Putamen (tissue), 1 donor: ENCODE measurements at places on chromosomes 2 and 18.

DNA sequence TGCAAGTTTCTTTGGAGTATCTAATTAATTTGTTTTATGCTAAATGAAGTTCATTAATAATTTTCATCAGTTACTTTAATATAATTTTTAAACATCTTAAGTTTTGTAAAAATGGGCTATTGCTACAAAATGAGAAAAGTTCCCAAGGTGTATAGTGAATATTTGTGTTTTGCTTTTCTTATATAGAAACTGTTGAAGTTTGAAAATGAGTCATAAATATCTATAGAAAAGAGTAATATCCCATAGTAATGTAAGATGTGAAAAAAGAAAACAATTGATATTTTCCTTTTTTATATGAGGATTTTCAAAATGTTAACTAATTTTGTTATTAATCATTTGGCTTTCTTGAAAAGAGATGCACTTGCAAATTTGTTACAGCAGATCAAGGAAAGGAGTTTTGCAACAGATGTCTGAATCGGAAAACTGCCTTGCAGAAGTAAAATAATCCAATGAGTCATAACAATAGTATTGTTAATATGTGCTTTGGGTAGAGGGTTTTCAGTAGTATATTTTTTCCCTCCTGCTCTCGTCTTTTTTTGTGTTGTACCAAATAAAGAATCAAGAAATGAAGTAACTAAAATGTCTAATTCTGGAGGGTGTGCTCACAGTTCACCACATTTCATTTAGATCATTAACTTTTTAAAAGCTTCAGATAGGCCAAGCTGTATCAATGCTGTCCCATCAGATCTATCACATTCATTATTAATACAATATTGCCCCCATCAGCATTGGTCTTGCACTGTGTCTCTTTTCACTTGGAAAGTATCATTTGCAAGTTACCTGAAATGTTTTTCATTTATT, 15.5 kb downstream of the DUSP19 start:
- DNase-seq = no peak

- DNase-seq = no peak
Observed at GRCh38 chr2:232354069-232354468, 24.5 kb upstream of the ALPP start.

- no peak for DNase-seq
Observed at GRCh38 chr2:219642069-219642454, 14.6 kb downstream of the SLC4A3 start.

DNA sequence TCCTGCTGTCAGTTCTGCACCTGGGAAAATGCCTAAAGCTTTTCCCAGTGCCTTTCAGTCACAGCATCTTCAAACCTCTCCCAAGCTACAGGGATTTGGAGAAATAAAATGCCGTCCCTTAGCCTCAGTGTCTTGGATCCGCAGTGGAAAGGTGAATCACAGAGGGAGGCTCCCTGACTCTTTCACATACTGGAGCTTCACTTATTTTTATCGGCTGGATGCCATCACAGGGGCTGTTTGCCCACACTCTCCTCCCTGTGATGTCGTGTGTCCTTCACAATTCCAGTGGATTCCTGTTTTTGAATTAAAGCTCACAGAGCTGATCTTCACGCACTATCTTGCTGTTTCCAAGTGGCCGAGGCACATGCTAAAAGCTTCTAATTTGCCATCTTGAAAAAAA, 1303.1 kb upstream of the DDX18 start:
- DNase-seq = no peak

DNA sequence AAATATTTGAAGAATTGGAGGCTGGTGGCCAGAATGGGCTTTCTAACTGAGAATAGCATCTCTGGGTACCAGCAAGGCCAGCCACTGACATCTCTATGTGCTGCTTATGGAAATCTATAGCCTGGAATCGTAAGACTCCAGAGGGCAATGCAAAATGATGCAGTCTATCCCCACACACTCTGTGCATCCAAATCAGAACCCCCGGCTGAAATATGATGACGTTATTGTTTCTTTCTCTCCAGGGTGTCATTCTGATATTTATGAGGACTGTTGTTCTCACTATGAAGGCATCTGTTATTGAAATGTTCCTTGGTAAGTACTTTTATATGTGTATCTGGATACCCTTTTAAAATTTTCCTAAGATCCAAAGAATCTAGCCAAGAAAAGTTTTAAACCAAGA, 19.6 kb downstream of the VIT start:
- no peak for DNase-seq

- DNase-seq = no peak
Observed at GRCh38 chr2:118010473-118010872, 3.4 kb downstream of the CCDC93 start.

GRCh38 chr2:180694445-180695421, 285.7 kb upstream of the UBE2E3 start:
- DNase-seq = no peak

DNA sequence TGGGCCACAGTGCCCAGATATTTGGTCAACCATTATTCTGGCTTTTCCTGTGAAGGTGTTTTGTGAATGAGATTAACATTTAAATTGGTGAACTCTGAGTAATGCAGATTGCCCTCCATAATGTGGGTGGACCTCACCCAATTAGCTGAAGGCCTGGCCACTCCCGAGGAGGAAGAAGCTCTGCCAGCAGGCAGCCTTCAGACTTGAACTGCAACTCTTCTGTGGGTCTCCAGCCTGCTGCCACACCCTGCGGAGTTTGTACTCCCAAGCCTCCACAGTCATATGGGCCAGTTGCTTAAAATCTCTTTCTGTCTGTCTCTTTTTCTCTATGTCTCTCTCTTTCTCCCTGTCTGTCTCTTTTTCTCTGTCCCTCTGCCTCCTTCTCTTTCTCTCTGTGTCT, 262.7 kb downstream of the MYCN start:
- no peak for DNase-seq

GRCh38 chr18:25240420-25240770, 111.6 kb downstream of the ZNF521 start:
- DNase-seq = no peak

- DNase-seq = no peak
Observed at GRCh38 chr2:232483311-232483922, 4.2 kb downstream of the ECEL1 start.

DNA sequence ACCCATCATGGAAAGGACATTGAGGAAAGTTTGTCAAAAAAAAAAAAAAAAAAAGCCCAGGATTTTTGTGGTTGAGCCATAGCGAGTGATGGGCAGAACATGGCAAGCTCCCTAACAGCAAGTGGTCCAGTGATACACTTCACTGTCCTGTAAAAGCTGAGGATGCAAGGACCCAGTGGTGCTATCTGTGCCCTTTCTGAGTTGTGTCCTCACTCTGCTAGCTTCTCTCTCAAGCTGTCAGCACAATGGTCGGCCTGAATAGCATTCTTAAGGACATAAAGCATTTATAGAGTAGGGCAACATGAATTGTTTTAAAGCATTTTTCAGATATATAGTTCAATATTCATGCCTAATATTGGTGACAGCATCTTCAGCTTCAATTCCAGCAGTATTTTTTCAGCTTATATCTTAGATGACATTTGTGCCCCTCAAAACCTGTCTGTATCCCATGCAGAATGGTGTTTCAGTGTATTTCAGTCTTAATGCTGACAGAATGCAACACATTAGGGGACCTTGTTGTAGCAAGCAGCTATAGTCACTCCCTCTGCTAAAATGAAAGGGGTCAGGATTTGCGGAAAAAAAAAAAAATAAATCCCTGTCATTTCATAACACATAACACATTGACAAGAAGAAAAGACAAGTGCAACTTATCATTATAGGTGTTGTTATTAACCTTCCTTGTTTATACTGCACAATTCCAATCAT, 496.7 kb downstream of the THSD7B start:
- no peak for DNase-seq

GRCh38 chr2:162840598-162841246, 2.2 kb upstream of the KCNH7 start:
- DNase-seq = peak; percentile 35

DNA sequence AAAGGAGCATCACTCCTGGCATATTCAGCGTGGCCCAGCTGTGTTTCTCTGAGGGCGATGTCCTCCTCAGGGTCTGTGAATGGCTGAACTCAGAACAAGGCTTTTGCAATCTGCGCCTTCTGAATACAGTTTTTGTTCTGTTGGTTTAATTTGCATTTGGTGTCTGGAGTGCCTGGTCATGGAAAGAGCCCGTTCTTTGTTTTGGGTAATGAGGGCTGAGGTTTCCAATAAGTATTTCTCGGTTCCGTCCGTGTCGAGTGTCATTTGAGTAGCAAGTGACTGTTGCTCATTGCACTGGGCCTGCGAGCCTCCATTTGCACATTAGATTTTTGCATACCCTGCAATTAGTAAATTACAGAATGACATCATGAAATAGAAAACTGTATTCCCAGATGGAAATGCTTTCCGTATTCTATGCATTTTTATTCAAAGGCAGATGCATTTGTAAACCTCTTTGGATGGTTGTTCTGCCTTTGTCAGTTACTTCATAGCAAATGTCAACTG, 57.3 kb downstream of the NEDD4L start:
- DNase-seq = peak; percentile 96

- no peak for DNase-seq
Observed at GRCh38 chr2:195677290-195677689, 20.3 kb downstream of the SLC39A10 start.

GRCh38 chr18:41165625-41166024, 789.4 kb upstream of the PIK3C3 start:
- DNase-seq = no peak

DNA sequence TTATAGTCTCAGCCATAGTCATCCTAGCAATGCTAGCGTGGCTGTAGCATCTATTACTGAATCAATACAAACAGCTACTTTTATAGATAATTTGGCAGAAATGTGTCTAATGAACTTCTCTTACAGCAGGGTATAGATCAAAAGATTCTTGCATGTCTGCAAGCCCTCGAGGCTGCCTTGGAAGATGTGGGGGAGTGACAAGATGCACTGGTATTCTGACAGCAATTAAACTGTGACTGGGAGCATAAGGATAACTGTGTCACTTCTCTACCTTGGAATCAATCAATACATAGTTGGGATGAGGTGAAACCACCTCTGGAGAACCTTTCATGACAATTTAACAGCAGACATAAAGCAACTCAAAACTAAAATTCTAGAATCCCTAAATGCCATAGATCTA, 59.3 kb upstream of the MYO3B start:
- peak; percentile 63 for DNase-seq

GRCh38 chr18:34707670-34708069, 2.4 kb upstream of the DTNA start:
- DNase-seq = peak; percentile 64

- DNase-seq = no peak
Observed at GRCh38 chr18:62828091-62828640, 112.8 kb downstream of the PHLPP1 start.

- no peak for DNase-seq
Observed at GRCh38 chr2:239272626-239273025, 128.2 kb downstream of the HDAC4 start.

GRCh38 chr2:68366083-68366560, 1.0 kb downstream of the PLEK start:
- no peak for DNase-seq

GRCh38 chr2:6919901-6920742, 2.9 kb downstream of the RNF144A start:
- DNase-seq = no peak

DNA sequence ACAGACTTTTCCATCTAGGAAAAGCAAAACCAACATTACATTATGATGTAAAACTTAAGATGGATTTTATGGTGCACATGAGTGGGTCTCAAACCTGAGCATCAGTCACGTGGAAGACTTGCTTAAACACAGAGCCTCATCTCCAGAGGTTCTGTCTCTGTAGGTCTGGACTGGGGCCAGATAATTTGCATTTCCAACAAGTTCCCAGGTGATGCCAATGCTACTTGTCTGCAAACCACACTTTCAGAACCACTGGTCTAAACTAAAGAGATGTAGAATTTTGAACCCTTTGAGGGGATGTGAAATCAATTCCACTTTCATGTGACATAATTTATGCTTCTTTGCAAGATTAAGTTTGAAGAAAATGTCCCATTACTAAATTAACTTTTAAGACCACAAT, 522.8 kb downstream of the MBD2 start:
- no peak for DNase-seq

- peak; percentile 4 for DNase-seq
Observed at GRCh38 chr2:232204457-232204931, 174.1 kb upstream of the ALPP start.

DNA sequence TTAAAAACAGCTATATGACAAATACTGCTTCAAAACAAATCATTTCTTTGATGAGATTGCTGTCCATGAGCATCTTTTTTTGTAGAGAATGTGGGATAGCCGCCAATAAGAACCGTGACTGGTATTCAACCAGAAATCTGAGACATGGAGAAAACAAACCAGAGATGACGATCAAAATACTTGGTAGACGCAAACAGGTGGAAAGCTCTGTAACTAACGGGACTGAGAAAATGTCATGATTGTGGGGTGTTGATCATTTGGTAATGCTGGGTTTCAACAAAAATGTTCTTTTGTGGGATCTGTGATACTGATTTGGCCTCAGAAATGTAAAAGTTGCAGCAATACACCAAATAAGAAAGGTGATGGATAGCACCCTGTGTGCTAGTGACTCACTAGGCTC, 364.8 kb downstream of the NYAP2 start:
- DNase-seq = no peak

- peak; percentile 45 for DNase-seq
Observed at GRCh38 chr2:70258532-70258875, 567 bp downstream of the PCYOX1 start.

GRCh38 chr2:38835990-38836389, 39.7 kb downstream of the DHX57 start:
- DNase-seq = peak; percentile 2
